Psoas muscle (tissue), 8 donors: ENCODE measurements at places on chromosomes 1 and 21. TPM values are rescaled to one million over a fixed set of nuclear protein-coding genes. Genes with fewer than 3 reads are reported as not detected.

GRCh38 chr1:35568975-35569395, 4.1 kb upstream of the TFAP2E start:
- DNase-seq = no peak

KIF21B gene
- total RNA-seq = 0.50 TPM

ELF3 gene
- 1.4 TPM for total RNA-seq

DNA sequence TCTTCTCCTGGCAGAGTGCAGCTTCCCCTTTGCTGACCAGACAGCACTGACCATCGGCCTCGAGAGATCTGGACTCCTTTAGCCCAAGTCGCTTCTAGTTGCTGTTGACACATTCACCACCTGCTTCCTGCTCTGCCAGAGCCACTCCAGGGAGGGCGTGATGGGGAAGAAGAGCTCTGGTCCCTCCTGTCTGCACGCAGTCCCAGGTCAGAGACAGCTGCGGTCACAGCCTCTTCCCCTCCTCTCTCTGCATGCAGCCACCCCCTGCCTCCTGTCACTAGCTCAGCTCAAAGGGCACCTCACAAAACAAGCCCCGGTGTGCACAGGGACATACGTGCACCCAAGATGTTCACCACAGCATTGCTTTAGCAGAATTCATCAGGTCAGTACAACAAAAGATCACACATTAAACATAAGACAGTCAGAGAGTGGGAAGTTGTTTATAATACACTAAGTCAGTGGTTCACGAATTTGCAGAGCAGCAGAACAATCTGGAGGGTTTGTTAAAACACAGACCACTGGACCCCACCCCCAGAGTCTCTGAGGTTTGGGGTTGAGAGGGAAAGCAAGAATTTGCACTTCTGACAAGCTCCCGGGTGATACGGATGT, 132.9 kb downstream of the SYF2 start:
- peak; percentile 60 for DNase-seq

C2CD2 gene
- 4.8 TPM for total RNA-seq

GRCh38 chr21:27292783-27293182, 325.9 kb upstream of the ADAMTS5 start:
- DNase-seq = no peak
